ENCODE measurements at places on chromosomes 12 and 14. TPM values are rescaled to one million over a fixed set of nuclear protein-coding genes. Genes with fewer than 3 reads are reported as not detected.
A peak's percentile ranks its signal among the peaks of the same experiment; 100 is the strongest.

Gene HOXC6
- total RNA-seq, result 44.7 TPM

- DNase-seq, result no peak
- H3K27ac ChIP-seq, result no peak overlapping the region
- no peaks in the 10 kb centered on the region for H3K36me3 ChIP-seq
- no peaks in the 10 kb centered on the region for H3K27me3 ChIP-seq
- H3K4me3 ChIP-seq, result no peak overlapping the region
- no peaks in the 10 kb centered on the region for H3K4me1 ChIP-seq
These were observed 60.8 kb downstream of the SETD3 start for GRCh38 chr14:99419905-99420304.

DNA sequence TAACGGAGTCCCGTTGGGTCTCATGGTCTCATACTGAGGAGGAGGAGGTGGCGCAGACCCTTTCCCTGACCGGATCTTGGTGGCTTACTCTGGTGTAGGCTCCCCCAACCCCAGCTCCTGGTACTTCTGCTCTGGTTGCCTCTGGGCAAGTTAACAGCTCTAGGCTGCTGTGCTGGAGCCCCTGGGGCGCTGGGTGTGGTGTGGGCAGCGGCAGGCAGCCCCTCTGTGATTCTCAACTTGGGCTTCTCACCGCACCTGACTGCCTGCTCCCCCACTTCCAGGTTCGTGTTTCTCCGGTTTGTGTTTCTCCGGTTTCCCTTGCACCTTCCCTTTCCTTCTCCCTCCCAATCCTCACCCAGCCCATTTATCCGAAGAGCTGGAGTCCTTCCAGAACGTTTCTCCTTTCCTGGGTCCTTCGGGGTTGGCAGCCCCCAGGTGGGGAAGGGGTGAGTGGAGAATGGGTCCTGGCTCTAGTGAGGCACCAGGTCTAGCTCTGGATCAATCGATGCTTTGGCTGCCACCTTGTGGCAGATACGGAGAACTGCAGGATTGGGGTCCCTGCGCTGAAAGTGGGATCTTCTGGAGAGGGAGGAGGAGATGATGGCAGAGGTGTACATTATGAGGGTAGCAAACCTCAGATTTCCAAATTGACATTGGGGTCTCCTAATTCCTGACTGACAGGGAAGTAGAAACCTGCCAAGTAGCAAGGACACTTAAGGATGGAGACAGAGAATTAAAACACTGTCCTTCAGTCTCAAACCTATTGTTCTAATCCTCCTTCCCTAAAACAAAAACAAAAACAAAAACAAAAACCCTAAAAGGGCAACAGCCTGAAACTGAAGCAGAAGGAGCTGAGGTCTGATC is 8.3 kb downstream of the CISTR start:
- H3K27me3 ChIP-seq, result no peaks in the 10 kb centered on the region
- no peaks in the 10 kb centered on the region for H3K36me3 ChIP-seq
- H3K4me3 ChIP-seq, result no peak overlapping the region
- H3K27ac ChIP-seq, result no peak overlapping the region
- peak; percentile 64 for DNase-seq

GRCh38 chr14:49687942-49688700 is at the start of gene POLE2:
Gene POLE2, minus strand, starts transcription at chr14:49688214. Its CDS starts 11 bp downstream, at chr14:49688203.
- H3K4me3 ChIP-seq, result peak within 1 kb of the TSS; percentile 80
- no peaks in the 10 kb centered on the region for H3K36me3 ChIP-seq
- peaks cover 3% of the 10 kb centered on the region for H3K4me1 ChIP-seq
- peak; percentile 84 for DNase-seq
- peak within 1 kb of the TSS; percentile 76 for H3K27ac ChIP-seq

- no peaks in the 10 kb centered on the region for H3K27me3 ChIP-seq
- no peaks in the 10 kb centered on the region for H3K36me3 ChIP-seq
- peak overlapping the region; percentile 67 for H3K27ac ChIP-seq
- no peak overlapping the region for H3K4me3 ChIP-seq
- H3K4me1 ChIP-seq, result peaks cover 14% of the 10 kb centered on the region
- DNase-seq, result peak; percentile 29
These were observed 55.0 kb upstream of the BICD1 start for GRCh38 chr12:32051511-32052211.

DNA sequence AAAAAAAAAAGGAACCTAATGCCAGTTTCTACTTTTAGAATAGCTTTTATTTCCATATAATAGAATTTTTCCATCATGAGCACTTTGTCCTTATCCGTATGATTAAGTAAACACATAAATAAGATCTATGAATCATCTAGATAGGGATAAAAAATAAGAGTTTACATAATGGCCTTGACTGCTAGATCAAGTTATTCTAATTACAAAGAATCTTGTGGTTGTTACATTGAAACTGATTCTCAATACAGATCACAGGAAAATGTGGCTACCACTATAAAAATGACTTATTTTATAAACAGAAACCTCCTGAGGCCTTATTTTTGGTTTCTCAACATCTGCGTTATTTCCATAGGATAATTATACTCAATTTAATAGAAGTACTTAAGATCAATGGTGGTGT is 34.4 kb upstream of the NDUFA12 start:
- no peaks in the 10 kb centered on the region for H3K36me3 ChIP-seq
- H3K4me1 ChIP-seq, result no peaks in the 10 kb centered on the region
- H3K27ac ChIP-seq, result no peak overlapping the region
- DNase-seq, result no peak
- no peak overlapping the region for H3K4me3 ChIP-seq

DNA sequence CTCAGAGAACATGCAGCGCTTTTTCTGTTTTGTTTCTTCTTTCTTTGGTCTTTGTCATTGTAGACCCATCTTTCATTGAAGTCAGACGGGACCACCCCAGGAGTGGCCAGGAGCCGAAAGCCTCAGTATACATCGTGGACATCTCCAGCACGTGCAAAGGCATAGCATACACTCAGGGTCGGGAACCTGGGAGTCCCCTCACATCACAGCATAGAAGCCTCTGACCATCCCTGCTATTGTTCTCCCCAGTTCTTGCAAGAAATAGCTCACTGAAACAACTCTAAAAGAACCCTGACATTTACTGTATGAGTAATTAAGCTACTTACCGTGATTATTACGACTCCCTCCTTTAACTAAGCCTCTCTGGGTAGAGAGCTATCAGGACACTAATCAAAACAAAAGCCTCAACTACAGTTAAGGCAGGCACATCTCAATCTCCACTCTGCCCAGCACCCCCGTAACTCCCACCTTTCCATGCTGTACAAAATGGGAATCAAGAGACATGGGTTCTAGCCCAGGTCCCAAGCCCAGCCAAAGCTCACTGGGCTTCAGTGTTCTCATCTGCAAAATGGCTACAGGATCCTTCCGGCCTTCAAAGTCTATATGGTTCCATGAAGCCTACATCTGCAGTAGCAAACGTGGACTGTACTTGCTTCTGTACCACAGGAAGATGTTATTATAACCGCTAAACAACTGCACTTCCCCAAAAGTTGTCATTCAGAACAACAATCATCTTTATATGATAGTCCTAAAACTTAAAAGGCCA is 6.7 kb downstream of the CCDC88C start:
- no peaks in the 10 kb centered on the region for H3K36me3 ChIP-seq
- no peaks in the 10 kb centered on the region for H3K4me1 ChIP-seq
- H3K4me3 ChIP-seq, result no peak overlapping the region
- no peaks in the 10 kb centered on the region for H3K27me3 ChIP-seq
- H3K27ac ChIP-seq, result no peak overlapping the region

DNA sequence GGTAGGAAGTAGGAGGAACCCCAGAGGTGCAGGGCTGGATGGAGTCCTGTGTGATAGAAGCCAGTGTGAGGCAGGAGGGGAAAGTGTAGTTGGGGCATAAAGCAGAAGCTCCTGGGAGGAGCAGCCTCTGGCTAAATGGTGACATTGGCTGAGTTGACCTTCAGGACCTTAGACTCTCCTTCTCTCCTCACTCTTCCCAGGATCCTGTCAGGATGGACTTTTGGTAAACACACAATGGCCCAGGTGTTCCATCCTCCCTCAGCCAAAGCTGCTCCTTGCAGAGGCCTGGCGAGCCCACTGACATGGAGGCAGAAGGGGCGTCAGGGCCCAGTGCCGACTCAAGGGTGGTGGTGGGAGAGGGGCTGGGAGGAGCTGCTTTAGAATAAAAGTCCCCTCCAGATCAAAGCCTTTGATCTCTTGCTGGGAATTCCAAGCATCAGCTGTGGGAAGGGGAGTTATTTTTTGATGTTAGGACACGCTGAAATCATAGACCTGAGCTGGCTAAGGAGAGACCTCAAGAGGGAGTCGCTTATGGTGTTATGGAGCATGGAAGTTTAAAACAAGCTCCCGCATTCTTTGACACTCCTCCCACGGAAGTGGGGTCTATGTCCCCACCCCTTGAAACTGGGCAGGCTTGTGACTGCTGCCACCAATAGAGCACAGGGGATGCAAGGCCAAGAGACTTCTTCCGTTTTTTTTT is 44.1 kb downstream of the SMIM41 start:
- H3K4me1 ChIP-seq, result peaks cover 5% of the 10 kb centered on the region
- no peak for DNase-seq

DNA sequence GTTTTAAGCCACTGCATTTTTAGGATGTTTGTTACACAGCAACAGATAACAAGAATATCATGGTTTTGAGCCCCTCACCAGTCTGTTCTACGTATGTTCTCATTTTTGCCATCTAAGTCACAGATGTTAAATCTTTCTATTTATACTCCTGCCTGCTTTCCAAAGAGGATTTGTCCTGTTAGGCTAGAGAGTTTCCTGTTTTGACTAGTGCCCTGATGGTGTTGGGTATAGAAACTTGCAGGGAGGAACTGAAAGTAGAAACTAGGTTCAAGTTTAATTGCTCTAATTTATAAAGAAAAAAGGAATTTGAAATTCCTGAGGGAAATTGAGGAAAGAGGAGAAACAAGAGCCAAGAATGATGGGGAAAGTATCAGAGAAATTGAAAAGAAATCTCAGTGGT is 74.4 kb upstream of the COCH start:
- H3K4me1 ChIP-seq, result no peaks in the 10 kb centered on the region
- H3K27ac ChIP-seq, result no peak overlapping the region
- H3K4me3 ChIP-seq, result no peak overlapping the region
- H3K36me3 ChIP-seq, result no peaks in the 10 kb centered on the region
- H3K27me3 ChIP-seq, result no peaks in the 10 kb centered on the region

DNA sequence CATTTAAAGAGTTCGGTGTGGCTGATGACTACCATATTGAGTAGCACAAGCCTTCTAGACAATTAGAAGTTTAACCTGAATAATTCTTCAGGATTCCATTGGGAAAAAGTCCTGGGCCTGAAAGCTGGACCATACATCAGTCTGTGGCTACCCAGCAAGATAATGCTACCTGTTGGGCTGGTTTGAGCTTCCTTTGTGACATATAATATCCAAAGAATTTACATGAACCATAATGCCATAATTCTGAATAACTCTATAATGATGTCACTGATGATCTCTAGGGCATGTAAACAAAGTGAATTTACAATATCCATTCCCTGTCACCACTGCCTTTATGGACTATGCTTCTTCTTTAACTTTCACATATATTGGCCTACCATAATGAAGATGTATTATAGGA is 3.8 kb upstream of the YBX3 start:
- no peaks in the 10 kb centered on the region for H3K4me1 ChIP-seq
- DNase-seq, result no peak
- no peak overlapping the region for H3K4me3 ChIP-seq

GRCh38 chr14:69318901-69319475 is 59.0 kb downstream of the GALNT16 start:
- H3K4me3 ChIP-seq, result no peak overlapping the region
- H3K4me1 ChIP-seq, result peaks cover 4% of the 10 kb centered on the region
- DNase-seq, result peak; percentile 9
- H3K27ac ChIP-seq, result no peak overlapping the region
- no peaks in the 10 kb centered on the region for H3K27me3 ChIP-seq

- DNase-seq, result no peak
- H3K36me3 ChIP-seq, result no peaks in the 10 kb centered on the region
- H3K4me1 ChIP-seq, result no peaks in the 10 kb centered on the region
- no peak overlapping the region for H3K27ac ChIP-seq
These were observed 918.0 kb upstream of the SEL1L start for GRCh38 chr14:82451675-82452074.

Gene SP1
- 85.9 TPM for total RNA-seq

DNA sequence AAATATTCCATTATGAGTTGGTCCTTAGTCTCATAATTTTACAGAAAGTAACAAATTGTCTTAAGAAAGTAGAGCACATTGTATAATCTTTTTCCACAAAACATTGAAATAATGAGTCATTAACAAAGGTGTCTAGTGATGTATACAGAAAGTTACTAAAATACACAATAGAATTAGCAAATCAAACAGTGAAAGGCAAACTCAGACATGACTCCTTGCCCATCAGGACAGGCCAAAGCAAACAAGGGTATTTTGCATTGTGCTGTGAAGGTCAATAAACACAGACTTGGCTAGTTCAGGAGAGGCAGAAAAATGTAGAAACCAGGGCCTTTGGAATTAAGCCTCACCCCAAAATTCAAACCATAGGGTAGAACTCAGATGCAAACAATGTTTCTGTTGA is 37.3 kb downstream of the SIX4 start:
- H3K27me3 ChIP-seq, result no peaks in the 10 kb centered on the region
- no peaks in the 10 kb centered on the region for H3K36me3 ChIP-seq
- H3K4me1 ChIP-seq, result no peaks in the 10 kb centered on the region

- no peaks in the 10 kb centered on the region for H3K27me3 ChIP-seq
- H3K36me3 ChIP-seq, result no peaks in the 10 kb centered on the region
- DNase-seq, result peak; percentile 84
These were observed at the start of gene RASSF9 for GRCh38 chr12:85836197-85837090. Gene RASSF9, minus strand, starts transcription at chr12:85836409. Its CDS starts 208 bp downstream, at chr12:85836201.

DNA sequence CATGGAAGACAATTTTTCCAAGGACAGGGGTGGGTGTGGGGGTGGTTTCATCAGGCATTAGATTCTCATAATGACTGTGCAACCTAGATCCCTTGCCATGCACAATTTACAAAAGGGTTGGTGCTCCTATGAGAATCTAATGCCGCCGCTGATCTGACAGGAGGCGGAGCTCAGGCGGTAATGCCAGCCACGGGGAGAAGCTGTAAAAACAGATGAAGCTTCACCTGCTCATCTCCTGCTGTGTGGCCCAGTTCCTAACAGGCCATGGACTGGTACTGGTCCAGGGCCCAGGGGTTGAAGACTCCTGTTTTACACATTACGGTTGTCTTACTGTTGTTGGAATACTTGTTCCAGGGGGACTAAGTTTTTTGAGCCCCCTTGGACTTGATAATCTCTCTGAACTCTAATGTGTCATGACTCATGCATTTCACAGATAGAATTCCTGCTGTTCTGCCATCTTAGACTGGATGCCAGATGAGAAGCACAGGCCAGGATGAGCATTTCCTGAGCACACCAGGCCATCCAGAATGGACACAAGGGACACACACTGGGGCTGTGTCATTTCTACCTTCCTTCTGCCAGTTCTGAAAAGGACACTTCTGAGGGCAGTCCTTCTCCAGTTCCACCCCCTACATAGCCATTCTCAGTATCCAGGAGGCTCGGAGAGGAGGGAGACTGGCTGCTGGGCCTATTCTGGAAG is 5.8 kb downstream of the PLEKHD1 start:
- no peaks in the 10 kb centered on the region for H3K4me1 ChIP-seq
- no peaks in the 10 kb centered on the region for H3K36me3 ChIP-seq
- H3K27ac ChIP-seq, result no peak overlapping the region
- no peak overlapping the region for H3K4me3 ChIP-seq

- H3K4me1 ChIP-seq, result peaks cover 1% of the 10 kb centered on the region
- no peaks in the 10 kb centered on the region for H3K27me3 ChIP-seq
- DNase-seq, result no peak
- H3K36me3 ChIP-seq, result no peaks in the 10 kb centered on the region
These were observed 288.0 kb downstream of the ERC1 start for GRCh38 chr12:1279050-1279449.

Gene KCNH3
- total RNA-seq, result not detected
